Smooth muscle cell of trachea (primary cell): ENCODE measurements at places on chromosomes 4 and X. TPM values are rescaled to one million over a fixed set of nuclear protein-coding genes. Genes with fewer than 3 reads are reported as not detected.

The HPSE gene
- 0.50 and 1.6 TPM in 2 replicates for total RNA-seq

The TCEAL9 gene
- total RNA-seq = 77.6 and 144 TPM in 2 replicates

The PNCK gene
- 1.2 TPM in 1 of 2 replicates, not detected in the other for total RNA-seq

The ELOVL6 gene
- total RNA-seq = 7.4 and 33.5 TPM in 2 replicates

The CLDN2 gene
- not detected in 2 replicates for total RNA-seq

The RBM3 gene
- total RNA-seq = 59.4 and 286 TPM in 2 replicates

The ARX gene
- not detected in 2 replicates for total RNA-seq

The GUCY1A1 gene
- 4.0 and 4.2 TPM in 2 replicates for total RNA-seq

The SHOX gene
- not detected in 2 replicates for total RNA-seq

The PPP1R3F gene
- 2.8 and 14.9 TPM in 2 replicates for total RNA-seq

The PCDH11X gene
- not detected in 2 replicates for total RNA-seq

The PDGFC gene
- 79.2 and 87.6 TPM in 2 replicates for total RNA-seq

The GPC4 gene
- 0.33 and 0.87 TPM in 2 replicates for total RNA-seq

The SSX3 gene
- not detected in 2 replicates for total RNA-seq

The USP17L28 gene
- not detected in 2 replicates for total RNA-seq

The GPC3 gene
- total RNA-seq = 1.6 and 3.5 TPM in 2 replicates

The DRD5 gene
- total RNA-seq = not detected in 2 replicates

The RS1 gene
- total RNA-seq = not detected in 2 replicates

The BST1 gene
- total RNA-seq = 6.6 and 13.8 TPM in 2 replicates

The SCLT1 gene
- total RNA-seq = 7.1 and 19.3 TPM in 2 replicates

The S100G gene
- total RNA-seq = not detected in 2 replicates

The F11 gene
- total RNA-seq = not detected in 2 replicates

The ITIH6 gene
- total RNA-seq = not detected in 2 replicates

The EBP gene
- total RNA-seq = 17.9 and 76.4 TPM in 2 replicates

The PPP1R2C gene
- not detected in 2 replicates for total RNA-seq

The AMOT gene
- 21.0 and 21.1 TPM in 2 replicates for total RNA-seq

The CLGN gene
- 11.6 and 34.2 TPM in 2 replicates for total RNA-seq

The FABP2 gene
- not detected in 2 replicates for total RNA-seq

The MAGEB18 gene
- not detected in 2 replicates for total RNA-seq

The DEFB131A gene
- total RNA-seq = not detected in 2 replicates

The ATP1B4 gene
- not detected in 2 replicates for total RNA-seq

The TRAM1L1 gene
- total RNA-seq = 3.5 and 4.2 TPM in 2 replicates

The ZMAT1 gene
- 0.17 and 0.44 TPM in 2 replicates for total RNA-seq

The DCTD gene
- total RNA-seq = 92.1 and 98.9 TPM in 2 replicates

The PAGE4 gene
- total RNA-seq = not detected in 2 replicates

The TMEM164 gene
- total RNA-seq = 7.1 and 22.7 TPM in 2 replicates

The EDA gene
- 0.33 and 0.73 TPM in 2 replicates for total RNA-seq

The NPNT gene
- total RNA-seq = 0.29 and 1.5 TPM in 2 replicates

The PSMD10 gene
- 106 and 116 TPM in 2 replicates for total RNA-seq
